ENCODE measurements at places on chromosomes 6 and 20. TPM values are rescaled to one million over a fixed set of nuclear protein-coding genes. Genes with fewer than 3 reads are reported as not detected.
A peak's percentile ranks its signal among the peaks of the same experiment; 100 is the strongest.

Gene BPI
- total RNA-seq = not detected

Gene MLN
- not detected for total RNA-seq

Gene MUC22
- total RNA-seq = 0.06 TPM

Gene TP53INP2
- total RNA-seq = 3.3 TPM

GRCh38 chr6:38640216-38640909, 634 bp upstream of the BTBD9 start:
- H3K4me1 ChIP-seq = peaks cover 8% of the 10 kb centered on the region
- no peaks in the 10 kb centered on the region for H3K36me3 ChIP-seq
- peak overlapping the region; percentile 47 for H3K27ac ChIP-seq
- peak overlapping the region; percentile 86 for H3K4me3 ChIP-seq
- DNase-seq = no peak

DNA sequence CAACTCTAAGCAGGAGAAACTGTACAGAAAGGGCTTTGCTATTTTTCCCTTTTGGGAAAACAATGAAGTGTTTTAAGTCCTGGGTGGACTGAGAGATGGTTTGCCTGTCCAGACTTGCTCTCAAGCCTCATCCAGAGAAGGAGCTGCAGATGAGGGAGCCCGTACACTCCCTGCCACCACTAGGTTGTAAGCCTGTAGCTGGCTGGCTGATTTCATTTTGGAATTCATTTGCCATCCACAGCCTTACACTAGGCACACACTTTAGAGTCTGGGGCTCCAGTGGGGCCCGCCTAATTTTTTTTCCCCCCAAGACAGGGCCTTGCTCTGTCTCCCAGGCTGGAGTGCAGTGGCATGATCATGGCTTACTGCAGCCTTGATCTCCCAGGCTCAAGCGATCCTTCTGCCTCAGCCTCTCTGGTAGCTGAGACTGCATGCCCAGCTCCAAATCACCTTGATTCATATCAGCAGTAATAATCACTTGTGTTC, 28.4 kb downstream of the POFUT1 start:
- peaks cover 12% of the 10 kb centered on the region for H3K4me1 ChIP-seq
- H3K36me3 ChIP-seq = peaks cover 38% of the 10 kb centered on the region
- no peak overlapping the region for H3K27ac ChIP-seq

DNA sequence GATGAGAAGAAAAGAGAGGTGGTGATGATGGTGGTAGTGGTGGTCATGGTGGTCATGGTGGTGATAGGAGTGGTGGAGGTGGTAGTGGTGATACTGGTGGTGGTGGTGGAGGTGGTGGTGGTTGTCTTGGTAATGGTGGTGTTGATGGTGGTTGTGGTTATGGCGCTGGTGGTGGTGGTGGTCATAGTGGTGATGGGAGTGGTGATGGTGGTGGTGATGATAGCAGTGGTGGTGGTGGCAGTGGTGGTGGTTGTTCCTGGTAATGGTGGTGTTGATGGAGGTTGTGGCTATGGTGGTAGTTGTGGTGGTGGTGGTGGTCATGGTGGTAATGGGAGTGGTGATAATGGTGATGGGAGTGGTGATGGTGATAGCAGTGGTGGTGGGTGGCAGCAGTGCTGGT, 36.8 kb downstream of the HAO1 start:
- no peaks in the 10 kb centered on the region for H3K4me1 ChIP-seq
- DNase-seq = no peak
- no peak overlapping the region for H3K27ac ChIP-seq
- no peaks in the 10 kb centered on the region for H3K36me3 ChIP-seq
- H3K27me3 ChIP-seq = no peaks in the 10 kb centered on the region
- no peak overlapping the region for H3K4me3 ChIP-seq

DNA sequence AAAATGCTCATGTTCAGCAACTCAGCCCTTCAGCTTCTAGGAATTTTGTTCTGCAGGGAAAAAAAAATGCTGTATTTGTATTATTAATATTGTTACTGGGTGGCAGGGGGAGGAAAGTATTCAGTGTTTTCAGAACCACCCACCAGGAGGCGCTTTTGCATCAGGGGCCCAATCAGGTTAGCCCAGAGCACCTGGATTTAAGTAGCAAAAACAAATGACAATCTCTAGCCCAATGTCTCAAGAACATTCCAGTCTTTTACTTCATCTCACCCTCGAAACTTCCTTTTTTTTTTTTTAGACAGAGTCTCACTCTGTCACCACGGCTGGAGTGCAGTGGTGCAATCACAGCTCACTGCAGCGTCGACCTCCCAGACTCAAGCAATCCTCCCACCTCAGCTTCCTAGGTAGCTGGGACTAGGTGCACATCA, 635 bp upstream of the C20orf203 start:
- peaks cover 10% of the 10 kb centered on the region for H3K4me1 ChIP-seq
- H3K4me3 ChIP-seq = no peak overlapping the region
- DNase-seq = peak; percentile 82
- H3K27ac ChIP-seq = no peak overlapping the region
- no peaks in the 10 kb centered on the region for H3K36me3 ChIP-seq

- H3K4me1 ChIP-seq = peaks cover 28% of the 10 kb centered on the region
- no peak overlapping the region for H3K4me3 ChIP-seq
- H3K27ac ChIP-seq = peak overlapping the region; percentile 58
- DNase-seq = peak; percentile 88
- H3K27me3 ChIP-seq = no peaks in the 10 kb centered on the region
Observed at GRCh38 chr6:134198093-134198492, 119.8 kb downstream of the SGK1 start.

- no peaks in the 10 kb centered on the region for H3K36me3 ChIP-seq
- no peak overlapping the region for H3K27ac ChIP-seq
- H3K4me1 ChIP-seq = no peaks in the 10 kb centered on the region
- no peak for DNase-seq
Observed at GRCh38 chr6:168718821-168719475, 278.0 kb downstream of the SMOC2 start.

DNA sequence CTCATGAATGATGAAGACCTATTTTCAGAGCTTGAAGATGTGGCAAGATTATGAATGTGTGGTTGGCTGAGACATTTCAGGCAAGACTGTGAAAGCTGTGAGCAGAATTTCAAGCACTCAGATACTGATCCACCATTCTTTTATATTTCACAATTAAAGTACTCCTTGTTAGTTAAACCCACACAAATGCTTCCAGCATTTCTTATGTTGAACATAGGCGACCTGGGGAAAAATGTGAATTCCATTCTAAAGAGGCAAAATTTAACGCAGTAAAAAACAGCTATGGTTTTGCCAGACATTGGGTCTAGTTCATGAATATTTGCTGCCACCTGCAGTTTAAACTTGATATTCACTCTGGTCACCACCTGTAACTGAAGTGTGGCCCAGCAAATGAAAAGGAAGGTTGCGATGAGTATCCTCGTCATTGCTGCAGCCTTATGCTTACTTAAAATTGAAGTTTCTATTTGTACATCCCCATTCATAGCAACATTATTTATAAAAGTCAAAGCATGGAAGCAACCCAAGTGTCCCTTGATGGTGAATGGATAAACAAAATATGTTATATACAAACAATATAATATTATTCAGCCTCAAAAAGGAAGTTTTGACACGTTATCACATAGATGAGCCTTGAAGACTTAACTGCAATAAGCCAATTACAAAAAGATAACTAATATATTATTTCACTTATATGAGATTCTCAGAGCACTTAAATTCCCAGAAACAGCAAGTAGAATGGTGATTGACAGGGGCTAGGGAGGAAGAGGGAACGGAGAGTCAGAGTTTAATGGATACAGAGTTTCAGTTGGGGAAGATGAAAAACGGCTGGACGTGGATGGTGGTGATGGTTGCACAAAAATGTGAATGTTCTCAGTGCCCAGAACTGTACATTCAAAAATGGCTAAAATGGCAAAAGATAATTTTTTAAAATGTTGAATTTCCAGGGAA, 32.4 kb upstream of the FAM184A start:
- peak; percentile 73 for DNase-seq
- H3K27me3 ChIP-seq = no peaks in the 10 kb centered on the region
- H3K36me3 ChIP-seq = no peaks in the 10 kb centered on the region
- H3K27ac ChIP-seq = no peak overlapping the region
- H3K4me1 ChIP-seq = no peaks in the 10 kb centered on the region

GRCh38 chr20:36109251-36109947, 45.1 kb upstream of the EPB41L1 start:
- no peaks in the 10 kb centered on the region for H3K4me1 ChIP-seq
- no peak overlapping the region for H3K4me3 ChIP-seq
- no peak overlapping the region for H3K27ac ChIP-seq
- no peak for DNase-seq
- H3K36me3 ChIP-seq = no peaks in the 10 kb centered on the region
- no peaks in the 10 kb centered on the region for H3K27me3 ChIP-seq

- peaks cover 33% of the 10 kb centered on the region for H3K4me1 ChIP-seq
- no peaks in the 10 kb centered on the region for H3K36me3 ChIP-seq
- no peaks in the 10 kb centered on the region for H3K27me3 ChIP-seq
- DNase-seq = peak; percentile 95
Observed at GRCh38 chr6:13355043-13355945, 27.0 kb upstream of the TBC1D7 start.

GRCh38 chr6:29810371-29810770, 17.3 kb upstream of the HLA-G start:
- H3K27ac ChIP-seq = no peak overlapping the region
- H3K27me3 ChIP-seq = no peaks in the 10 kb centered on the region
- DNase-seq = no peak
- H3K4me3 ChIP-seq = no peak overlapping the region
- H3K4me1 ChIP-seq = peaks cover 8% of the 10 kb centered on the region

DNA sequence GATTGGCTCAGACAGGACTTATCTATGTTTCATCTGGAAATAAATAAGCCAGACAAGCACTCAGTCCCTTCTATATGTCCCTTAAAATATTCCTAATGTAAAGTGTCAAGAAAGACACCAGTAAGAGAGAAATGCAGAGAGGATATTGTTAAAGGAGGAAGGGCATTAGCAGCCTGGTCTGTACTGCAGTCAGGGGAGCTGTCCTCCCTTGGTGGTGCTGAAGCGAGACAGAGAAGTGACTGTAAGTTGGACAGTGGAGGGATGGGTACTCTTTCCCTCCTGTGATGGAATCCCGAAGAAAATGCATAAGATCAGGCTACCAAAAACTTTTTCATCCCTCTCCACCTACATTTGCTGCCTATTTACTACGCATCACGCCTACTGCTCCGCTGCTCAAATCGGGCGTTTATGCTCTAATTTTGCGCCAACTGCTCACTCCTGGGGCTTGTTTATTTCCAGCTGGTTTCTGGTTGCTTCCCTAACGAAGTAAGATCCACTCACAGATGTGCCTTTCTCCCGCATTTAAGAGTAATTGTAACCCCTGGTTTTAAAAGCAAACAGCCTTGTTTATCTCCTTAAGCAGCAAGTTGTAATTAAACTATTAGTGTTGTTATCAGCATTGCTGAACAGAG, 35.2 kb downstream of the PHACTR1 start:
- H3K36me3 ChIP-seq = no peaks in the 10 kb centered on the region
- peak; percentile 62 for DNase-seq
- H3K27me3 ChIP-seq = peaks cover 44% of the 10 kb centered on the region
- no peaks in the 10 kb centered on the region for H3K4me1 ChIP-seq

- H3K27me3 ChIP-seq = no peaks in the 10 kb centered on the region
- H3K4me1 ChIP-seq = no peaks in the 10 kb centered on the region
- DNase-seq = peak; percentile 55
- no peak overlapping the region for H3K27ac ChIP-seq
Observed at GRCh38 chr6:135162678-135163439, 18.2 kb upstream of the MYB start.
